Left kidney (tissue), 8 donors: ENCODE measurements at places on chromosomes 2 and 18. TPM values are rescaled to one million over a fixed set of nuclear protein-coding genes. Genes with fewer than 3 reads are reported as not detected.

GPR35 gene
- polyA plus RNA-seq = 2.9 TPM

REG3A gene
- not detected for polyA plus RNA-seq

ELOA2 gene
- not detected for polyA plus RNA-seq

LOXL3 gene
- 10.8 TPM for polyA plus RNA-seq
